ENCODE measurements at places on chromosomes 11 and 22. TPM values are rescaled to one million over a fixed set of nuclear protein-coding genes. Genes with fewer than 3 reads are reported as not detected.

DNA sequence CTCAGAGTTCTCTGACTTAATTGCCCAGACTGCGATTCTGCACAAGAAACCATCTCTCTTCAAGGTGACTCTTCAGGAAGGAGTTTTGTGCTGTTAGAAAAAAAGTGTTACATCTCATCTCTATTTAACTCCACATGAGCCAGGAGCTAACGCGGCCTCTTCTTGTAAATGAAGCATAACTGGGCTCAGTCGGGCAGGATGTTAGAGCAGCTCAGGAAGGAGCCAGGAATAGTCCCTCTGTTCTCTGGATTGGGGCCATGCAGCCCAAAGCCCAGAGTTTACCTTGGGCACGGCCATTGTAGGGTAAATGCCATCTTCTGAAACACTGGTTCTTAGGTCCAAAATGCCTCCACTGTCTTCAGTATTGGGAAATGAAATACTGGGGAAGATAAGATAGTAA is 760.6 kb downstream of the OPCML start:
- no peak for ATAC-seq

- no peak for ATAC-seq
These were observed 271.7 kb downstream of the BUD13 start for GRCh38 chr11:116500947-116501602.

- no peak for ATAC-seq
These were observed 30.5 kb downstream of the TMPRSS5 start for GRCh38 chr11:113675565-113675964.

DNA sequence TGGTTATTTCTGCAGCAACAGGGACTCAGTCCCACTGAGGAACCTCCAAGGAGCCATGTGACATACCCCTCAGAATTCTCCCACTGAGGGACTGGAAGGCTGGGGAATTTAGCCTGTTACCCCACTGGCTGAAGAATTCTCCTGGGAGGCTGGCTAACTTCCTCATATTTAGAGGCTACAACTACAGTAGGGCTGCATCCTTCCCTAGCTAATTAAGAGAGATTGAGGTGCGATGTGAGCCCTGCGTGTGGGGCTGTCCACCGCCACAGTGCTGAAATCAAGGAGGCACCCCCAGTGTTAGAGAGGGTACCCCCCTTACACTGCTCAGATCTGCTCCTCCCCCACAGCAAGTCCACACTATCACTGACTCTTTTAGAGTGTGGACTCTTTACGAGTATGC is 21.1 kb downstream of the EIF3F start:
- no peak for ATAC-seq

The CYTH4 gene
- 124 TPM for total RNA-seq

The SORL1 gene
- 47.1 TPM for total RNA-seq

The CEND1 gene
- 3.9 TPM for total RNA-seq
